Lung (tissue), 17 donors: ENCODE measurements at places on chromosomes 5 and 9. TPM values are rescaled to one million over a fixed set of nuclear protein-coding genes. Genes with fewer than 3 reads are reported as not detected.

IFNA21 gene
- total RNA-seq: not detected

FYB1 gene
- total RNA-seq: 31.2 TPM

MPDZ gene
- 22.5 TPM for total RNA-seq

DNA sequence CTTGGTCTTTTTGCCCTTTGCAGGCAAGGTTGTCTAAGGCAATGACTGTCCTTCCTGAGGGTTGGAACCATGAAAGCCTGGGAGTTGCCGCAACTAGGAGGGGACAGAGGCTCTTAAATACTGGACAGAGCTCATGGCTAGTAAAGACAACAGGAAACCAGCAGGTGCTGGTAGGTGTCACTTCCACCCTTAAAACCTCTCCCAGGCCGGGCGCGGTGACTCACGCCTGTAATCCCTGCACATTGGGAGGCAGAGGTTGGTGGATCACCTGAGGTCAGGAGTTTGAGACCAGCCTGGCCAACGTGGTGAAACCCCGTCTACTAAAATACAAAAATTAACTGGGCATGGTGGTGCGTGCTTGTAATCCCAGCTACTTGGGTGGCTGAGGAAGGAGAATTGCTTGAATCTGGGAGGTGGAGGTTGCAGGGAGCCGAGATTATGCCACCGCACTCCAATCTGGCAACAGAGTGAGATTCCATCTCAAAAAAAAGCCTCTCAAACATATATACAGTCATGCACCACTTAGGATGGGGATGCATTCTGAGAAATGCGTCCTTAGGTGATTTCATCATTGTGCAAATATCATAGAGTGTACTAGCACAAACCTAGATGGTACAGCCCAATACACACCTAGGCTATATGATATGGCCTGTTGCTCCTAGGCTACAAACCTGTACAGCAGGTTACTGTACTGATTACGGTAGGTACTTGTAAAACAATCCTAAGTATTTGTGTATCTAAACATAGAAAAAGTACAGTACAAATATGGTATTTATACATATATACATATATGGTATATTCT, 102.7 kb downstream of the HSPA4 start:
- DNase-seq: no peak

DNA sequence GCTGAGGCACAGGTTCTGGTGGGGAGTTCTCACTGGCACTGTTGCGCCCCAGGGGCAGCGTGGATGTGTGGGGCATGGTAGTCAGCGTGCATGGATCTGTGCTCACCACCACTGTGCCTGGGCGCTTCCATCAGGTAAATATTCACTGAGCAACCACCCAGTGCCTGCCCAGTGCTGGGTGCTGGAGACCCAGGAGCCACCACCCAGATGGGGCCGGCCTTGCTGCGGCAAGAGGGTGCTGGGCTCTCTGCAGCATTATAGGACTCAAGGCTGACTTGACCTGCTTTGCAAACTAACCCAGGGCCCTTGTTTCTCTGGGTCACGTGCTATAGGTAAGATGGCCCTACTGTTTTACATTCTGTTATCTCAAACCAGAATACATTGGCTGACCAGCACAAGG, 60.5 kb downstream of the DAP start:
- no peak for DNase-seq

GRCh38 chr5:82405618-82406204, 127.6 kb upstream of the RPS23 start:
- no peak for DNase-seq

GRCh38 chr5:71872311-71872864, 153.3 kb downstream of the CARTPT start:
- DNase-seq: no peak
